ENCODE measurements at places on chromosomes 7 and 10.

DNA sequence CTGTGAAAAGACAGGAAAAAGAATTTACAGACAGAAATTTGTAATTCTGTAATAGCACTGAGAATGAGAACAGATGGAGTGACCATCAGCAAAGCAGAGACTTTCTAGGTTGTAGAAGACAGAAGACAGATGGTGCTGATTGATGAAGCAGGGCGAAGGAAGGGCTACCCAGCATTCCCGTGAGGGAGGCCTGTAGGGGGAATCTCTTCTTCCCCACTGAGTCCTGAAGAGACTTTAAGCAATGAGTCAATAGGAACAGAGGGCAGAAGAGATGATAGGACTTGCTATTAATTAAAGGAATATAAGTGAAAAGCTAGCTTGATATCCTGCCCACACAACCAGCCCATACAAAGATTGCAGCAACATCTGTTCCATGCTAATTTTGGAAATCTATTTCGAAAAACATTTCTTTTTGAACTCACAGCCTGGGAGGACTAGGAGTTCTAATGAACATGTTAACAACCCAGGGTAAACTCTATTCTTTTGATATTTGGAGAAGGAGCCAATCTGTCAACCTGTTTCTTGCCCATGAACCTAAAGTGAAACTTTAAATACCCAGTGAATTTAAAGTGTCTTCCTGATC is 44.1 kb downstream of the RALA start:
- DNase-seq, result no peak

- no peak for DNase-seq
These were observed 384.7 kb downstream of the MDFIC start for GRCh38 chr7:115306586-115306985.

DNA sequence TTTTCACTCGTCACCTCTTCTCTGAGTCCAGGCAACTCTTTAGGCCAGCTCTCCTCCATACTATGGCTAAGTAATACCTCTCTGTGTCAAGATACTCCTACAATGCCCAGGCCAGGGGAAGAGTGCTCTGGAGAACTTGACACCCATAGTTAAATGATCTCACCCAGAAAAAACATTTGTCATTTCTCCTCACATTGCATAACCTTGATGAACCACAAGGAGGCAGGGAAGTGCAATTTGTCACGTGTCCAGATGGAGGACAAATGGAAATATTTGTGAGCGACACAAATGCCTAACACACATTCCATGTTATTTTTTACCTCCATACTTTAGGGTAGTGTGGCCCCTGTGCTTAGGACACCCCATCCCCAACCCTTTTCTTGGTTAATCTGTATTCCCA is 78.3 kb downstream of the HTR7 start:
- DNase-seq, result no peak

DNA sequence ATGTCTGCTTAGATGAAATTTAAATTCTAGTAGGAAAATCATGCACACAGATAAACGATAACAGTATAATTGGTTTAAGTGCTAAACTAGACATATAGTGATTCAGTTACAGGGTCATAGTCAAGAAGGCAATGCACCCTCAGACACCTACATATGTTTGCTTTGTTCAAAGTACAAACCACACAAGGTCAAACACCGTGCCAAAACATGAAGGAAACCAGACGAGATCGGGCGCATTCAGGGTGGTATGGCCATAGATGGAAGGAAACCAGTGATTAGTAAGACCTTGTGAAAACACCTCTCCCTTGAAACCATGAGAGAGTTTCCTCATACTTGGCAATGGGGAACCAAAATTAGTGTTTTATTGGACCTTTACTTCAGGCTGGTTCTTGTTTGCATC is 906.9 kb downstream of the PCDH15 start:
- no peak for DNase-seq

- no peak for DNase-seq
These were observed 168.3 kb downstream of the CREB5 start for GRCh38 chr7:28580665-28581064.

DNA sequence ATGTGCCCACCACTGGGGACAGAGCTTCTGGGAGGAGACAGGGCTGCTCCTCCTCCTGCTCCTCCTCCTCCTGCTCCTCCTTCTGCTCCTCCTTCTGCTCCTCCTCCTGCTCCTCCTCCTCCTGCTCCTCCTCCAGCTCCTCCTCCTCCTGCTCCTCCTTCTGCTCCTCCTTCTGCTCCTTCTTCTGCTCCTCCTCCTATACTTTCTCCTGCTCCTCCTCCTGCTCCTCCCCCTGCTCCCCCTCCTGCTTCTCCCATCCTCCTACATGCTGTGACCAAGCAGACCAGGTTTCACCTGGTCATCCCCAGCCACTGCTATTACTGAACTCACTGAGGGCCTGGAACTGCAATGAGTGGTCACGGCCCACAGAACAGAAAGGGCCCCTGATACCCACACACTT is 154.0 kb upstream of the PPP2R2D start:
- DNase-seq, result no peak

GRCh38 chr10:51950996-51951555 is 251.7 kb upstream of the CSTF2T start:
- no peak for DNase-seq

DNA sequence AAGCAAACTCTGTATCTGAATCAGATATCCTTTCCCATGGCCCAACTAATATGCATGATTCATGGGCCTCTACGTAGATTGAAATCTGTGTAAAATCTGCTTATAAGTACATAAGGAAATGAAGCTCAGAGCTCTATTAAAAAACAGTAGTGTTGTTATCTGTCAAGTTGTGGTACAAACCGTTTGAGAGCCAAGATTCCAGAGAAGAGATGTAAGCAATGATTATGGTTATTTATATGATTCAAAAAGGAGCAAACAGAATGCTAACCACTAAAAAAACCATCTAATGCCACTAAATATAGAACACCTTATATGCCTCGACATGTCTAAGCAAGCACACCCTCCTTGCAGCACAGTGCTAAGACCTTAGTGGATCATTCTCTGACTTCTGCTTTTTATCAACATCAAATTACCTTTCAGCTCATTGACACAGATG is 26.6 kb downstream of the RPP38 start:
- no peak for DNase-seq

DNA sequence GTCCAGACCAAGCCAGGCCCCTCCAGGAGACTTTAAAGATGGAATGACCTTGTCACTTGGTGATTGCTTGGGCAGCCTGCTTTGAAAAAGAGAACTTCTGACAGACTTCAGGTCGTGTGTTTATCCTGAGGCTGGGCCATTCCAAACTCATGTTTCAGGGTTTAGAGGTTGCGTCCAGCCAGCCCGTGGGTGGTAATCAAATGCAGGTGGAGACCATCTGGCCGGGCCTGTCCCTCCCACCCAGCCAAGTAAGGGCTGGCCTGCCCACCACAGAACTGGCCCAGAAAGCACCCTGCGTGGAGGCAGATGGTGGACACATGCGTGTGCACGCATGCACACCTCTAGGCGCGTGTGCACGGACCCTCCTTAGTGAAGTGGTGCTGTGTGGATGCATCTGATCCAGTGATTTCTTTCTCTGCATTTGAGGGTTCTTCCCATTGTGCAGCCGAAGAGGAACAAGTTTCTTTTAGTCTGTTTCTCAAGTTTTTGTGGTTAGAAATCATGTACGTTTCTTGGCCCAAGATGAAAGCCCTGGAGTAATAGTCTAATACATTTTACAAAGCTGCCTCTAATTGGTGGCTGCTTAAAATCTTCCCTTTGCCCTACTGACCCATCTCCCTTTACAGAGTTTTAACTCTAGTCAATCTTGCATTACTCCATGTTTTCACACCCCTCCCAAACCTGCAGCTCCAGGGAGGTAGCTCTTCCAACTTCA is 43.0 kb downstream of the SUFU start:
- no peak for DNase-seq

- no peak for DNase-seq
These were observed 174.3 kb downstream of the ADAM12 start for GRCh38 chr10:126214021-126214420.

DNA sequence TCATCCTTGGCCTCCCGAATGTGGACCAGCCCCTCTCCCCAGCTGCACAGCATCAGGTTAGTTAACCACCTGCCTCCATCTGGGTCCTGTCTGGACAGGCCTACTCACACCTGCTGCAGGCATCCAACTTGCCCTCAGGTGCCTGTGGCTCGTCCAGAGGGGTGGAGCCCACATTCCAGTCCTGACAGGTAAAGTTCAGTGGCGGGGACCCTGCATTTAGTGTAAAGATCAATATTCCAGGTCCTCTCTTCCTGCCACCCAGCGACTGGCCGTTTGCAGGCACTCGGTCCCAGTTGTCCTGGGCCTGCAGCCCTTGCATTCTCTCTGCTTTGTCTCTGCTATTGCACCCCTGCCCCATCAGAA is 15.0 kb downstream of the HTRA1 start:
- DNase-seq, result no peak

DNA sequence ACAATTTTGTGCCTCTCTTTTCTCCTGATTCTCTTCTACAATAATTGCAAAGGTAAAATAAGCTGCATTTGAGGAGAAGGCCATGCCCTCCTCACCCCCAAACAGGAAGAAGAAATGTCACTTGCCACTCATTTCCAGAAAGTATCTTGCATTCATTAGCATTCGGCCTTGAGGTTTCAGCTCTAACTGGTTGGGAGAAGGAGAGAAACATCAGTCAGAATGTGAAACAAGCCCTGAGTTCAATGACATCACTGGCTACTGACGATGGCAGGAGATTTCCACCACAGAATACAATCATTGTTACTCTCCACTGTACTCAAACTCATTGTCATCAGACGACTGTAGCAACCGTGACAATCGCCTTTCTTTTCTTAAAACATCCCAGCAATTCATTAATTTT is 72.8 kb downstream of the PRKCQ start:
- peak; percentile 36 for DNase-seq

- DNase-seq, result no peak
These were observed 82.7 kb downstream of the ZRANB1 start for GRCh38 chr10:125024497-125025234.

DNA sequence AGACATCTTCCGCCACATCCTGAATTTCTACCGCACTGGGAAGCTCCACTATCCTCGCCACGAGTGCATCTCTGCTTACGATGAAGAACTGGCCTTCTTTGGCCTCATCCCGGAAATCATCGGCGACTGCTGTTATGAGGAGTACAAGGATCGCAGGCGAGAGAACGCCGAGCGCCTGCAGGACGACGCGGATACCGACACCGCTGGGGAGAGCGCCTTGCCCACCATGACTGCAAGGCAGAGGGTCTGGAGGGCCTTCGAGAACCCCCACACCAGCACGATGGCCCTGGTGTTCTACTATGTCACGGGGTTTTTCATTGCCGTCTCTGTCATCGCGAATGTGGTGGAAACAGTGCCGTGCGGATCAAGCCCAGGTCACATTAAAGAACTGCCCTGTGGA is 1.9 kb downstream of the KCND2 start:
- DNase-seq, result no peak

- no peak for DNase-seq
These were observed 39.2 kb upstream of the ENO4 start for GRCh38 chr10:116810120-116810500.

DNA sequence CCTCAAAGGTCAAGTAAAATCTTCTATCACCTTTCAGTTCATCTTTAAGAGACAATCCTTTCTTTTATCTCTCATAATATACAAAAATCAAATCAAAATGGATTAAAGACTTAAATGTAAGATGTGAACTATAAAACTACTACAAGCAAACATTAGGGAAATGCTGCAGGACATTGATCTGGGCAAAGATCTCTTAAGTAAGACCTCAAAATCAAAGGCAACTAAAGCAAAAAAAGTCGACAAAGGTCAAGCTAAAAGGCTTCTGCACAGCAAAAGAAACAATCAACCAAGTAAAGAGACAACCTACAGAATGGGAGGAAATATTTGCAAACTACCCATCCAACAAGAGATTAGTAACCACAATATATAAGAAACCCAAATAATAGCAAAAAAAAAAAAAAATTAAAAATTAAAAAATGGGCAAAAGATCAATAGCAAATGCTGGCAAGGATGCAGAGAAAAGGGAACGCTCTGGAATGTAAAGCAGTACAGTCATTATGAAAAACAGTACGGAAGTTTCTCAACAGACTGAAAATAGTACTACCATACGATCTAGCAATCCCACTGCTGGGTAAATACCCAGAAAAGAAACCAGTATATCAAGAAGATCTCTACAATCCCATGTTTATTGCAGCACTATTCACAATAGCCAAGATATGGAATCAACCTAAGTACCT is 41.7 kb downstream of the TNPO3 start:
- DNase-seq, result no peak

DNA sequence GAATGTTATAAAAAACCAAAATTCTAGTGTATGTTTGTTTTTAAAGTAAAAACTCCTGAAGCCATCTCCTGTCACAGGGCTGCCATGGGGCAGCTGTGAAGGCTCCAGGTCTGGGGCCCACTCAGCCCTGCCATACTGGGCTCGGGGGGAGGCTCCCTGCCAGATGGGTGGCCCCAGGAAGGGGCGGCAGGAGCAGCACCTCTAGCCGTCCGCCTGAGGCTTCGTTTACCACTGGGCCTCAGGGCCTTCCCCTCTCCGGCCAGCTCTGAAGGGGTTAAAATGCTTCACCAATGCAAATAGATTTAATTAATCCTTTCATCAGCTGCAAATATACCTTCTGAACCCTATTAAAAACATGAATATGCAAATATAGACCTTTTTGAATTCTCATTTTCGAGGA is 139.0 kb downstream of the ELFN1 start:
- no peak for DNase-seq

DNA sequence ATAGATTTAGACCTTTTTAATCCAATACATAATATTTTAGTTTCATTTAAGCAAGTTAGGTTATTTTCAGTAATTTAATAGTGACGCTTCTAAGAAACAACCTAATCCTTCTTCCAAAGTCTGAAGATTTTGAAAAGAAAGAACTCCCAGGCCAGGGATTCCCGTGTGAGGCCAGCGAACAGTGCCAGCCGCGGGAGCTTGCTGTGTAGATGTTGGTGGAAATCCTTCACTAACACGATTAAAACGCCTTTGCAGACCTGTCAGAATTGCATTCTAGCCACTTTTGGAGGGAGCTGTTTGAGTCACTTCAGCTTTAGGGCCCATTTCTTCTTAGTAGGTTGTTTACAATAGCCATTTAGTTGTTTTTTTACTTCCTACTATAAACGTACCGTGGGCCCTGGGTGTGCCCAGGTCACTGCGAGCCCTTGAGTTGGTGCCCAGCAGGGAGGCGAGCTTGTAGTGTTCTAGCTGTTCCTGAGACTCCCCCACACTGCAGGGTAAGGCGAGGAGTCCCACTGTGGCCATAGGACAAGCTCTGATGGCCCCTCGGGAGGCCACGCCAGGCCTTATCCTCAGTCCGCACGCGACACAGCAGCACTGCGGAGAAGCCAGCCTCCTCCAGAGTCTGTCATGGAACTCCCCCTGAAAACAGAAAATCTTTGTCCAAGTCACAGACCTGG is 32.3 kb downstream of the PPP2R2D start:
- no peak for DNase-seq

Measured in CD4-positive, alpha-beta T cell treated with Interleukin-17A for 1 hour (primary cell).